Neural cell (in vitro differentiated cells): ENCODE measurements at places on chromosomes 16 and 17. TPM values are rescaled to one million over a fixed set of nuclear protein-coding genes. Genes with fewer than 3 reads are reported as not detected.

KRTAP16-1 gene
- not detected in 2 replicates for polyA plus RNA-seq

PIPOX gene
- 4.4 and 5.2 TPM in 2 replicates for polyA plus RNA-seq

NDRG4 gene
- polyA plus RNA-seq = 507 and 592 TPM in 2 replicates

TMEM219 gene
- polyA plus RNA-seq = 154 and 157 TPM in 2 replicates

LRRC37A gene
- 3.0 and 5.0 TPM in 2 replicates for polyA plus RNA-seq

TSEN54 gene
- 32.2 and 37.7 TPM in 2 replicates for polyA plus RNA-seq
